Stimulated activated CD4-positive, alpha-beta T cell treated with anti-CD3 and anti-CD28 coated beads, Interleukin-15, amount 100 ng/mL, for 1 hour (primary cell): ENCODE measurements at places on chromosomes 7 and 10.

DNA sequence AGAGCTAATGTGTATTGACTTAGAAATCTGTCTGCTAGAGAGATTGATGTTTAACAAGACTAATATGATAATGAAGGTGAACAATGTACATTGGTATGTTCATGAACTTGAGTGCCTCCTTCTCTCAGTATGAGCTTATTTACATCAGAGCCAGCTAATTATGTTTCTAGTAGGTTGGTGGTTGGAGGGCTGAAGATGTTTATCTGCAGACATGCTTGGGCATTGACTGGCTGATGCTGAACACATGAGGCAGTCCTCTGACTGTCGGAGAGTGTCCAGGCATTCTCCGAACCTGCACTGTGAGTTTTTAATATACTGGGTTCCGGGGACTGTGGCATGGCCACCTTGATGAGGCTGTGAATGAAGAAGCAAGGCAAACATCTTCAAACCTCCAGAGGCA is 47.5 kb downstream of the BMPER start:
- no peak for DNase-seq

DNA sequence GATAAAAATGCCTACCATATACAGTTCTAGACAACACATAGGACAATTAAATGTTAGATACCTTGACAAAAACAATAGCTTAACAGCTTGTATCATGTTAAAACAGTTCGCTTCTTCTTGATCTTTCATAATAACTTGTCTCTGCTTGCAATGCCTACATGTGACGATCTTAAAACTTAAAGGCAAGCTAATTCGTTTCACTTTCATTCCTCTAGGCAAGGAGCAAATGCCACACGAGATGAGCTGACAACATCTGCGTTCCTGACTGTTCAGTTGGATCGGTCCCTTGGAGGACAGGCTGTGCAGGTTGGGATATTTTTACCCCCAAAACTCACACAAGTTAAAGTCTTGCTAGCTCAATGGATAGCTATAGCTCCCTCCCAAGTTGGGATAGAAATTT is 51.6 kb upstream of the ARL4A start:
- DNase-seq: no peak

DNA sequence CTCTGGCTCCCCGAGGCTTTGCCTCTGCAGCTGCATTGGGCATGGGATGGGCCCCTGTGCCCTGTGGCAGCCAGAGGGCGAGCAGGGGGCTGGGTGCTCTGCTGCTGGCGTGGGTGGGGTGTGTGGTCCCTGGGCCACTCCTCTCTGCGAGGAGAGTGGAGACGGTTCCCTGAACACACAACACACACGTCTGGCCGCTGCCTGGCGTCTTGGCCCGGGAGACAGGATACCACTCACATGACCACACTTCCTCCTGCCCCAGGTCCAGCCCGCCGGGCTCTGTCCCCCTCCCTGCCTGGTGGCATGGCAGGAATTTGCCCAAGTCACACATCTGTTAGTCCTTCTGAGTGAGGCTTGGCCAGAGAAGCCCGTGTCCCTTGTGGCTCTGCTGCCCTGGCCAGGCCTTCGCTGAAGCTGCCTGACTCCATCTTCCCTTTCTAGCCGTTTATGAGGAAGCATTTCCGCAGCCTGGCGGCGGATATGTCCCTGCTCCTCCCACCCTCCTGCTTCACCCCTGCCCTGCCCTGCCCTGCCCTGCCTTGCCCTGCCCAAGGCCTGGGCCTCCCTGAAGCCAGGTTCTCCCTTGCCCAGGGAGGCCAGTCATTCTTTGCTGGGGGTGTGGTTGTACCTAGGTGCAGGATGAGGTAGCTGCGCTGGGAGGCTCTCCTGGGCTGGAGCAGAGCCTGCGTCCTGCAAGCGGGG is 3.0 kb downstream of the BRI3 start:
- no peak for DNase-seq

- DNase-seq: peak; percentile 34
These were observed 10.3 kb downstream of the SUMF2 start for GRCh38 chr7:56074371-56074791.

GRCh38 chr7:24978843-24979469 is 1.0 kb downstream of the OSBPL3 start:
- no peak for DNase-seq

DNA sequence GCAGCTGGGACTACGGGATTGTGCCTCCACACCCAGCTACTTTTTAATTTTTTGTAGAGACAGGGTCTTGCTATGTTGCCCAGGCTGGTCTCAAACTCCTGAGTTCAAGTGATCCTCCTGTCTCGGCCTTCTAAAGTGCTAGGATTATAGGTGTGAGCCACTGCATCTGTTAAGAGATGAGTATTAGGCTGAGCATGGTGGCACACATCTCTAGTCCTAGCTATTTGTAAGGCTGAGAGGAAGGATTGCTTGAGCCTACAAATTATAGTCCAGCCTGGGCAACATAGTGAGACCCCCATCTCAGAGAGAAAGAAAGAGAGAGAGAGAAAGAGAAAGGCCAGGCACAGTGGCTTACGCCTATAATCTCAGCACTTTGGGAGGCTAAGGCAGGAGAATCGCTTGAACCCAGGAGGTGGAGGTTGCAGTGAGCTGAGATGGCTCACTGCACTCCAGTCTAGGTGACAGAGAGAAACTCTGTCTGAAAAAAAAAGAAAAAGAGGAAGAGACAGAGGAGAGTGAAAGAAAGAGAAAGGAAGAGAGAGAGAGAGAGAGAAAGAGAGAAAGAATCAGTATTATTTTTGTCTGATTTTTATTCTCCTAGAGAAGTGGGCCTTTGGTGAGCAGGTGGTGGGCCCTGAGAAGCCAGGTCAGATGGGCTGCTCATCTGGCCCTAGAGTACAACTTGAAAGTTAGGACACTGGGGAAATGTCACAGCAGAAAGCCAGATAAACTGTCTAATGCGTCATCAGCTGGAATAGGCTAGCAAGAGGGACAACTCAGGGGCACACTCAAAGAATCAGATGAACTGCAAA is 58.2 kb upstream of the ZRANB1 start:
- DNase-seq: no peak

DNA sequence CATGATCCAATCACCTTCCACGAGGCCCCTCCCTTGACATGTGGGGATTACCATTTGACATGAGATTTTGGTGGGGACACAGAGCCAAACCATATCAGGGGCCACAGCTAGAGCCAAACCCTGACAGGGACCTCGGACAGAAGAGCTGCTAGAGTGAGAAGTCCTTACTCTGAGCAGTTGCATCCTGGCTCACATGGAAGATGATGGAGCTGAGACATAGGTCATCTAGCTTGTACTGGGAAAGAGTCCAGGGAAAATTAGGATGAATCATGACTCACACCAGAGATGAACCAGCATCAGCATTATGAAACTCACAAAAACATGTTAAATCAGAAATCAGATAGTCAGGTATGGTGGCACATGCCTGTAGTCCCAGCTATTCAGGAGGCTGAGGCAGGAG is 12.8 kb upstream of the FMC1 start:
- DNase-seq: no peak

DNA sequence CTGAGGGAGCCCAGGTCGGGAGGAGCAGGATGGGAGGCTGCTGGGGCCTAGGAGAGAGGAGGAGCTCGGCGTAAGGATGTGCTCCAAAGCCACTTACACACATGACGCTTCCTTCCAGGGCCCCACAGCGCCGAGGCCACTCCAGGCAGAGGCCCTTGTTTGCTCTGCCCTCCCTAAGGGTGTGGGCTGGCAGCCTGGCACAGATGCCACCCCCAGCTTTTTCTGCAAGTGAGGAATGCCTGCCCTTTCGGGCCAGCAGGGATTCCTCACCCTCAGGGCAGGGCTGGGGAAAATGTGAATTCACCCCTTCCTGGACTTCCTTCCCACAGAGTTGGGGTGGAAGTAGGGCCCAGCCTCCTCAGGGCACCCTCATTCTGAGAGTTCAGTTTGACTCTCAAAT is 5.6 kb upstream of the AQP1 start:
- DNase-seq: no peak

GRCh38 chr7:94050046-94050445 is 45.9 kb upstream of the BET1 start:
- DNase-seq: no peak

GRCh38 chr10:79386637-79387465 is 39.6 kb downstream of the PPIF start:
- DNase-seq: no peak

- no peak for DNase-seq
These were observed 14.9 kb downstream of the MAT1A start for GRCh38 chr10:80274396-80275134.

DNA sequence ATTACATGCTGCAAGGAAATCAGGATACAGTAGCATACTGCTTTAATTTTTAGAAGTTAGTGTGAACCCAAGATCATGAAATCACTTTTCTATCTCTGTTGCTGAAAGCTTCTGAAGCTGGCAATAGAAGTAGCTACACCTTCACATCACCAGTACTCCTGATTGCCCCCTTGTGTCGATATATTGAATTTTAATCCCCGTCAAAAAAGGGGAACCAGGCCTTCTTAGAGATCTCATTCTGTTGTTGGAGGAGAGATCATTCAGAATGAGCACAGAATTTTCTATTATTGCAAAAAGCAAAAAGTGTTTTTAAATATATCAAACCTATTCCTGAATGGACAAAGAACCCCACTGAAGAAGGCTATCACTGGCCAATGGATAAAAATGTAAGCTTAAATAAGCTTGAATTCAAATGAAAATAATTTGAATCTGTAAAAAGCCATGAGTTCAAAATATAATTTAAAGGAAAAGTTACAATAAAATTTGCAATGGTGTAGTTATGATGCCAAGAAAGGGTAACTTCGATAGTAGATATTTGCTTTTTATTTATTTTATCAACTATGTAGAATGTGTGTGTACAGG is 39.7 kb upstream of the TEX47 start:
- DNase-seq: no peak

GRCh38 chr10:44126291-44126717 is 258.6 kb downstream of the CXCL12 start:
- no peak for DNase-seq

GRCh38 chr10:88073682-88074081 is 210.3 kb downstream of the PTEN start:
- no peak for DNase-seq

GRCh38 chr7:116218051-116218645 is 7.8 kb downstream of the TES start:
- DNase-seq: no peak

GRCh38 chr7:148026713-148027112 is 563.9 kb upstream of the C7orf33 start:
- DNase-seq: no peak

- no peak for DNase-seq
These were observed 322.7 kb downstream of the GFRA1 start for GRCh38 chr10:115950320-115950719.

GRCh38 chr7:152664636-152665035 is 11.3 kb downstream of the XRCC2 start:
- DNase-seq: no peak

- DNase-seq: no peak
These were observed 146.0 kb downstream of the USP6NL start for GRCh38 chr10:11465406-11465805.

DNA sequence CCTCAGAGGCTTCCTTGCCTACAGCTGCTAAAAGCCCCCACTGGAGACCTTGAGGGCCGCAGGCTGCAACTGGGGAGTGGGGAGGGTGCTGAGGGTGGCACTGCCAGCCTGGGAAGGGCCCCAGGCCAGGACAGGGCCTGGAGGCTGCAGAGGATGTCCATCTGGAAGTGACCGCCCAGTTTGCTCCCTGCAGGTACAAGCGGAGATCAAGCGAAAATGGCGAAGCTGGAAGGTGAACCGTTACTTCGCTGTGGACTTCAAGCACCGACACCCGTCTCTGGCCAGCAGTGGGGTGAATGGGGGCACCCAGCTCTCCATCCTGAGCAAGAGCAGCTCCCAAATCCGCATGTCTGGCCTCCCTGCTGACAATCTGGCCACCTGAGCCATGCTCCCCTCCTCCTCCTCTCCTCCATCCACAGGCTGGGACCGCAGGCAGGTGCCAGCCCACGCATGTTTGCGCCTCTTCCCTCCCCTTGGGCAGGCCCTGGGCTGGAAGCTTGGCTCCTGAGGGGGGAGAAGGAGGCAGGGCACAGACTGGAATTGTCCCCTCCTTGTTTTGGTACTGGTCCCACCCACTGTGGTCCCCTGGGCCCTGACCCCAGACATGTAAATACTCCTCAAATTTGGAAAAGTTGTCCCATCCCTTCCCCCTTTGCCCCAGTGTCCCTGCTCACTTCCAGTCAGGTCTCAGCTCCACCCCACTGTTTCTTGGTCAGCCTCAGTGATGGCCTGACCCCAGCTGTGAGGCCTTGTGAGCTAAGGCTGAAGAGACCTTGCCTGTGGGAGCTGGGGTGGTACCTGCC is 54.4 kb downstream of the ADCYAP1R1 start:
- no peak for DNase-seq

- no peak for DNase-seq
These were observed 520.2 kb upstream of the ZWINT start for GRCh38 chr10:56881218-56881617.

- DNase-seq: no peak
These were observed 4.4 kb upstream of the IRF5 start for GRCh38 chr7:128933180-128933891.

GRCh38 chr7:3455806-3456595 is 154.9 kb downstream of the SDK1 start:
- no peak for DNase-seq

DNA sequence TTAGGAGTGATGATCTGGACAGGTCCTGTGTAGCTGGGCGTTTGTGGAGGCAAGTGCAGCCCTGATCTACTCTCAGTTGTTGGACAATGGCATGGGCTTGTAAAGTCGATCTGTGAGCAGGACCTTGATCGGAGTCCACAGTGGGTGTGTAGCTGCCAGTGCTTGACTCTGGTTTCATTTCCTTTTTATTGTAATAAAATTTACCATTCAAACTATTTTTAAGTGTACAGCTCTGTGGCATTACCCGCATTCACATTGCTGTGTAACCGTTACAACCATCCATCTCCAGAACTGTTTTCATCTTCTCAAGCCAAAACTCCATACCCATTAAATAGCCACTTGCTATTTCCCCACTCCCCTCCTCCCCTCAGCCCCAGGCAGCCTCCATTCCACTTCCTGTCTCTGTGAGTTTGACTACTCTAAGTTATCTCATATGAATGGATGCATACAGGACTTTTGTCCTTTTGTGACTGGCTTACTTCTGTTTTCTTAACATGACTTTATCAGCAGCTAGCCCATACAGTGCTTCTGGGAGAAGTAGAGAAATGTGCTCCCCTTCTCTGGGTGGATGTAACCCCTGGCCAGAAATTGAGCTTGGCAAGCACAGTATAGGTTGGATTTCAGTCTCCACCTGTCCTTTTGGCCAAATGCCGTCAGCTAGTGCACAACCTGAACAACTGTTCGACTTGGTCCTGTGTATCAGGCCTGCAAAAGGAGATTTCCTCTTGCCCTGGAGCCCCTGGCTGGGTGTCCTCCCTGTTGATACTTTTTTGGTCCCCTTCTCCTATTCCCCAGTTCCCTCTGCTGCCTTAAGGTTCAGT is 180.0 kb downstream of the LRMDA start:
- no peak for DNase-seq

- no peak for DNase-seq
These were observed 54.0 kb downstream of the NEURL1 start for GRCh38 chr10:103547391-103547946.

- DNase-seq: no peak
These were observed 18.1 kb upstream of the LIPK start for GRCh38 chr10:88687853-88688467.
